ENCODE measurements at places on chromosomes 12 and 14. TPM values are rescaled to one million over a fixed set of nuclear protein-coding genes. Genes with fewer than 3 reads are reported as not detected.
A peak's percentile ranks its signal among the peaks of the same experiment; 100 is the strongest.

DNA sequence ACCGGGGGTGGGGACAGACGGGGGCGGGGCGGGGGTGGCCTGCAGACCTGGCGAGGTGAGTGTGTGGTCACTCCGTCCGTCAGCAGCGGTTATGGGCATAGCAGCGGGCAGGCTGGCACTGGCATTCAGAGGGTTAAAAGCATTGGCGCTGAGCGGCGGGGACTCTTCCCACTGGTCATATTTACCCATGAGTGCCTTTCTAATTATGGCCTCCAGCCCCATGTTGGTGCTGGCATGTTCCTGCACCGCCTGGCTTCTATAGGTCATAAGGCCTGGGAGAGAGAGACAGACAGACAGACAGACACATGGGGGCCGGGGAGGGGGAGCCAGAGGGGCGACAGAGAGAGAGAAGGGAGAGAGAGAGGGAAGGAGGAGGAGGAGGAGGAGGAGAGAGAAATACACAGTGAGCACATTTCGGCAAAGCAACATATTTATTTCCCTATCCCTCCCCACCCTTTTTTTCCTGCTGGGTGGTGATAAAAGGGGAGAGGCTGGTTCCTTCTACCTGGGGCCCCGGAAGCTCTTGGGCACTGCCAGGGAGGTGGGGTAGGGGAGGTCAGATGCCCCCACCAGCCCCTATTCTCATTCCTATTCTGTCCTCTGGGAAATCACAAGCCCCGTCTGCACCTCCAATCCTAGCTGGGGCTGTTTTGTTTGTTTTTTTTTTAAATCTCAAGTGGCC lies 32.6 kb downstream of the RFLNA start:
- no peak overlapping the region for H3K4me3 ChIP-seq
- peaks cover 32% of the 10 kb centered on the region for H3K36me3 ChIP-seq
- no peaks in the 10 kb centered on the region for H3K4me1 ChIP-seq
- DNase-seq, result no peak

- H3K36me3 ChIP-seq, result peaks cover 6% of the 10 kb centered on the region
- peak; percentile 29 for DNase-seq
- H3K27ac ChIP-seq, result no peak overlapping the region
- H3K27me3 ChIP-seq, result no peaks in the 10 kb centered on the region
- no peak overlapping the region for H3K4me3 ChIP-seq
Measured at GRCh38 chr12:92921877-92922276, 7.2 kb downstream of the EEA1 start.

Gene CLBA1
- total RNA-seq, result 0.78 TPM

Gene CCDC175
- total RNA-seq, result not detected

Gene CLEC1B
- not detected for total RNA-seq

- peaks cover 9% of the 10 kb centered on the region for H3K4me1 ChIP-seq
- H3K27me3 ChIP-seq, result peaks cover 4% of the 10 kb centered on the region
- H3K4me3 ChIP-seq, result no peak overlapping the region
- H3K36me3 ChIP-seq, result no peaks in the 10 kb centered on the region
- DNase-seq, result no peak
- H3K27ac ChIP-seq, result no peak overlapping the region
Measured at GRCh38 chr12:7679251-7680045, 13.7 kb upstream of the APOBEC1 start.

Gene ANO4
- not detected for total RNA-seq

- H3K27me3 ChIP-seq, result no peaks in the 10 kb centered on the region
- H3K36me3 ChIP-seq, result no peaks in the 10 kb centered on the region
- H3K27ac ChIP-seq, result no peak overlapping the region
Measured at GRCh38 chr14:29716150-29716549, 211.5 kb downstream of the PRKD1 start.

DNA sequence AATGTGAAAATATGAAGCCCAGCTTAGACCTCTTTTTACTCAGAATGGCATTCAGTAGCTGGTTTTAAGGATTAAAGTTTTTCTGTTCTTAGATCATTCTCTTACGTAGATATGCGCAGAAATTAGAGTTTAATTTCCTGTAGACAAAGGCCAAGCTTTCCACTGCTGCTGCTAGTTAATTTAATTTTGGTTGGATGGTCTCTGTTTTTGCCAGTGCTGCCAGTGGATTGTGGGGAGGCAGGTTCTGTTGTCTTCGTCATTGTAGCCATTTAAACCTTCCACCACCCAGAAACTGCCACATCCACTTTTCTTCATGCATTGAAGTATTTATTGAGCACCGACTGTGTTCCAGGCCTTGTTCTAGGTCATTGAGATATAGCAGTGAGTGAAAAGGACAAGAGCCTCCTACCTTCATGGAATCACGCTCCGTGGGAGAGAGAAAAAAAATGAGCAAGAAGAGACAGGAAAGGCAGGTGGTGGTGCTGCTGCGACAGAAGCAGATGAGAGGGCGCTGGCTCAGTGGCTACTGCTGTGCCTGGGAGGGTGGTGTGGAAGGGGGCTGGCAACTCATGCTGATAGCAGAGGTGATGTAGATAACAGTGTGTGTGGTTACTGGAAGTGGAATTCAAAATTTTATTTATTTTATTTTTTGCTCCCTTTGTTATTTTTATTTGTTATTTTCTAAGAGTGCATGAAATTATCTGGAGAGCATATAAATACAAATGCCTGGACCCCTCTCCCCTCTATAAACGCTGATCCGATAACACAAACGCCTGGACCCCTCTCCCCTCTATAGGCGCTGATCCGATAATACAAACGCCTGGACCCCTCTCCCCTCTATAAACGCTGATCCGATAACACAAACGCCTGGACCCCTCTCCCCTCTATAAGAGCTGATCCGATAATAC lies 33.3 kb downstream of the DYNC1H1 start:
- H3K27ac ChIP-seq, result no peak overlapping the region
- no peaks in the 10 kb centered on the region for H3K27me3 ChIP-seq
- H3K36me3 ChIP-seq, result peaks cover 58% of the 10 kb centered on the region
- H3K4me1 ChIP-seq, result no peaks in the 10 kb centered on the region
- DNase-seq, result no peak

Gene HOXC10
- not detected for total RNA-seq

DNA sequence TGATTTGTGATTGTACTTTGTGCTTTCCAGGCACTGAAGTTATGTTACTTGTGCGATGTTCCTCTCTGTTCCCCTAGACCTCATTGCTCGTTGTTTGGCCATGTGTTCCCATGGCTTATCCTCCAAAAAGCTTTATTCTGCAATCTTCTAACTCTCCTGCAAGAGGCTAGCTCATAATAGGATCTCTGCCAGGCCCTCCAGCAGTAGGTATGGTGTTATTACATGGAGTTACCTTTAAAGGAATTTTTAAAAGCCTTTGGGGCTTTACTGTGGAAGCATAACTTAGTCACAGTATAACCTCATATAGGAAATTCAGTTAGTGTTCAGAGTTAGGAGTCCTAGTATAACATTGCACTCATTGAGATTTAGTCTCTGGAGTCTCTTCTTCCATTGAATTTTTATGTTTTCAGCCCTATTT lies 292.3 kb downstream of the RAD51B start:
- H3K27me3 ChIP-seq, result no peaks in the 10 kb centered on the region
- H3K27ac ChIP-seq, result no peak overlapping the region
- H3K36me3 ChIP-seq, result no peaks in the 10 kb centered on the region
- H3K4me3 ChIP-seq, result no peak overlapping the region

Gene DIO2
- not detected for total RNA-seq

DNA sequence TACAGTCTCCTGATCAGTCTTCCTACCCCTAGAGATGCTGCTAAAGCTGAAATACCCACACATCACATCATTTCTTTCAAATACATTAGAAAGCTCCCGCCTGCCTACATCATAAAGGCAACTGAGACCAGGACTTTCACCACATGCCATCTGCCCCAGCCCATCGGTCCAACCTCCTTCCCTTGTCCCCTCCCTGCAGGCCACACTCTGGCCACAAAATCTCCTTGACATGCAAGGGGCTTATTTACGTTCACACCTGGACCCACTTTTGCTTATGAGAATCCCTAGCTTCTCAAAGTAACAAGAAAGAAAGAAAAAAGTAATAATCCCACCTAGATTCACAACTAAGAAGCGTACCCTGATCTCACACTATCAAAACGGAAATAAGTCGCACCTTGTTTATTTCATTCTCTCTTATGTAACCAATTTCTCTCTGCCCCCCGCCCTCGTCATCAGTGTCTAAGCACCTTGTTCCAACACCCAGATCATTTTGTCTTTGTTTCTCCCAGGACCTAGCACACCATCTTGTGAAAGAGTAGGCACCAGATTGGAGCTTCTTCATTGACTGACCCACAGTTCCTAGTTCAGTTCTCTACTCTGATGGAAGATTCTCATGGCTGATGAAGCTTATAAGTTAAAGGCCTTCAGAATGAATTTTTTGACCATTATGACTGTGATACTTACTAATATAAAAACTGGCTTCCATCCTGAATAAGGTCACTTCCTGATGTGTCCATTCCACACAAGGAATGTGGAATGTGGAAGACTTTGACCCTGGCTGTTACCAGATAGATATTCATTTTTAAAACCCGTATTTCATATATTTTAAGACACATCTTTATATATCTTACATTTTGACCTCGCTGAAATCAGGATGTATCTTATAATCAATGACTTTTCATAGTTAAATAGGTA lies 7.7 kb downstream of the WSB2 start:
- H3K4me3 ChIP-seq, result peak overlapping the region; percentile 0
- no peak for DNase-seq
- H3K36me3 ChIP-seq, result peaks cover 24% of the 10 kb centered on the region
- H3K27ac ChIP-seq, result peak overlapping the region; percentile 84

- peaks cover 93% of the 10 kb centered on the region for H3K4me1 ChIP-seq
- no peaks in the 10 kb centered on the region for H3K27me3 ChIP-seq
- no peak for DNase-seq
- peak overlapping the region; percentile 13 for H3K4me3 ChIP-seq
Measured at GRCh38 chr14:99183716-99184115, 88.3 kb downstream of the BCL11B start.

- H3K36me3 ChIP-seq, result no peaks in the 10 kb centered on the region
- no peak overlapping the region for H3K27ac ChIP-seq
- H3K4me3 ChIP-seq, result no peak overlapping the region
- peak; percentile 22 for DNase-seq
- H3K27me3 ChIP-seq, result no peaks in the 10 kb centered on the region
Measured at GRCh38 chr12:85057370-85057963, 21.3 kb downstream of the LRRIQ1 start.

DNA sequence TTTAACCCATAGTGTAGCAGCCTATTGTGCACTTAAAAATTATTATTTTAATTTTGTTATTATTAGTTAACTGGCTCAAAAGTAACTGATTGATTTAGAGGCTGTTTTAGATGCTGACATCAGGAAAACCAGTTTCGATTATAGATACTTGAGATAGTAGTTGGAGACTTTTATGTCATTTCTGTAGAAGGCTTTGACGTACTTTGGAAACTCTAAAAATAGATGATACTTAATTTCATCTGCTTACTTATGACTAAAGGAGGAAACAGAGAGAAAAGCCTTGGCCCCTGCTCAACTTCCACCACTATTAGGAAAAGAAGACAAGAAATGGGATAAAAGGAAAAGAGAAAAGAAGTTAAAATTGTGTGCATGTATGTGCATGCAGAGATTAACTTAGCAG lies 219.3 kb upstream of the HMGA2 start:
- H3K4me1 ChIP-seq, result peaks cover 1% of the 10 kb centered on the region
- DNase-seq, result no peak
- H3K27ac ChIP-seq, result no peak overlapping the region
- no peaks in the 10 kb centered on the region for H3K36me3 ChIP-seq

- no peak overlapping the region for H3K4me3 ChIP-seq
- H3K4me1 ChIP-seq, result no peaks in the 10 kb centered on the region
- no peak for DNase-seq
- no peaks in the 10 kb centered on the region for H3K36me3 ChIP-seq
- no peaks in the 10 kb centered on the region for H3K27me3 ChIP-seq
- H3K27ac ChIP-seq, result no peak overlapping the region
Measured at GRCh38 chr12:15214851-15215601, 6.2 kb downstream of the RERG start.

DNA sequence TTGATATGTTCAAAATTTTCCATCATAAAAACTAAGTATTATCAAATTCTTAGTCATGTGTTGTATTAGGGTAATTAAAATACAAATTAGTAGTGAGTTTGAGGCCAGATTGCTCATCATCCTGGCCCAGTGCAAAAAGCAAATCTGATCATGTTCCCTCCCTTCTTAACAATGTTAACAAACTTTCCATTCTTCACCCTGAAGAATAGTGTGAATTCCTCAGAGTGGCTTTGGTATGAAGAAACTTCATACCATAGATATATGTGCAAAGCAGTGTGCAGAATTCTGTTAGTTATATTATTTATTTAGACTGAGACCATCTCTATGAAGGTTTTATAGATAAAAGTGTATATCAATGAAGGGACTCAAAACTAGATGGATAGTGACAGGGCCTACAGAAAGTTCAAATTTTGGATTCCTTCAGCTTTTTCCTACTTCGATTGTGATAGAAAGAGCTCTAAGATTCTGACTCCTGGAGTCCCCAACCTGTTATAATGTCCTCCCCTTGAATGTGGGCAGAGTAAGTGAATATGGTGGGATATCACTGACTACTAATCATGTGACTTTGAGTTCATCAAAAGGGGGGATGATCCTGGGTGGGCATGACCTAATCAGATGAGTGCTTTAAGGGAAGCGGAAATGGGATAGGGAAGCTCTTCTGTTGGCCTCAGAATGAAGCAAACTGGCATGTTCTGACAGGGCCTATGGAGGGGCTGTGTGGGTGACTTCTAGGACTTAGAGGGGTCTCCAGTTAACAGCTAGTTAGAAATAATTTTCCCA lies 271.4 kb downstream of the BTG1 start:
- no peaks in the 10 kb centered on the region for H3K27me3 ChIP-seq
- no peaks in the 10 kb centered on the region for H3K36me3 ChIP-seq
- peak overlapping the region; percentile 35 for H3K27ac ChIP-seq
- no peak for DNase-seq
- H3K4me1 ChIP-seq, result peaks cover 69% of the 10 kb centered on the region

Gene DCP1B
- 13.4 TPM for total RNA-seq

DNA sequence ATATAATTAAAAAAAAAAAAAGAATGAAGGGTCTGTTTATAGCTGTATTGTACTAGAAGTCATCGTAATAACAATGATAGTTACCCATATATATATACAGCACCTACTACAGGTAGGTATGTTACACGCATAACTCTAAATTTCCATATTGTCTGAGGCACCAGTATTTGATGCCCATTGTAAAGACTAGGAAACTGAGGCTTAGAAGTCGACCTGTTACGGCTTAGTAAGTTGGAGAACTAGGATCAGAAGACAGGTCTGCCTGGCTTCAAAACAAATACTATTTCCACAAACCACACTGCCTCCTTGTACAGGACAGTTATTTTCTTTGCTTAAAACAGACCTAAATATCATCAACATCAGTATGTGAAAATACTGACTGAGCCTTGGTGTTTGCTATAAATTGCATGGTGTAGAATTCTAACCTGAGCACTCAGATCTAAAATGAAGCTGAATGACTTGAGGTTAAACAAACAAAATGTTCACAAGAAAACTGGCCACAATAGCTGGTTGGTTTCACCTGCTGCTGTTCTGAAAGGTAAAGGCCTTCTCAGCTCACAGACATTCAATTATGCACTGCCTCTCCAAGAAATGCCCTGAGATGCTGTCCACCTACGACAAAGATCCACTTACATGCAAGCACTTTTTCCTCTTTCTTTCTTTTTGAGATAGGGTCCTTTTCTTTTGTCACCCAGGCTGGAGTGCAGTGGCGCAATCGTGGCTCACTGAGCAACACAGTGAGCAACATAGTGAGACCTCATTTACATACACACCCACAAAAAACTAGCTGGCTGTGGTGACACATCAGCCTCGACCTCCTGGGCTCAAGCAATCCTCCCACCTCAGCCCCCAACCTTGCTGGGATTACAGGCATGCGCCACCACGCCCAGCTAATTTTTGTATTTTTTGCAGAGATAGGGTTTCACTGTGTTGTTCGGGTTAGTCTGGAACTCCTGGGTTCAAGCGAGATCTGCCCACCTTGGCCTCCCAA lies 35.7 kb downstream of the SSH1 start:
- peaks cover 29% of the 10 kb centered on the region for H3K36me3 ChIP-seq
- H3K27me3 ChIP-seq, result no peaks in the 10 kb centered on the region
- H3K27ac ChIP-seq, result peak overlapping the region; percentile 47
- peak; percentile 60 for DNase-seq
- no peak overlapping the region for H3K4me3 ChIP-seq
- peaks cover 29% of the 10 kb centered on the region for H3K4me1 ChIP-seq

Measured in activated CD4-positive, alpha-beta memory T cell treated with anti-CD3 and anti-CD28 coated beads for 36 hours (primary cell).